Natural killer cell (primary cell): ENCODE measurements at places on chromosomes 7 and 10. TPM values are rescaled to one million over a fixed set of nuclear protein-coding genes. Genes with fewer than 3 reads are reported as not detected.

The C10orf143 gene
- 7.1 TPM for total RNA-seq

The FAM107B gene
- total RNA-seq = 224 TPM

DNA sequence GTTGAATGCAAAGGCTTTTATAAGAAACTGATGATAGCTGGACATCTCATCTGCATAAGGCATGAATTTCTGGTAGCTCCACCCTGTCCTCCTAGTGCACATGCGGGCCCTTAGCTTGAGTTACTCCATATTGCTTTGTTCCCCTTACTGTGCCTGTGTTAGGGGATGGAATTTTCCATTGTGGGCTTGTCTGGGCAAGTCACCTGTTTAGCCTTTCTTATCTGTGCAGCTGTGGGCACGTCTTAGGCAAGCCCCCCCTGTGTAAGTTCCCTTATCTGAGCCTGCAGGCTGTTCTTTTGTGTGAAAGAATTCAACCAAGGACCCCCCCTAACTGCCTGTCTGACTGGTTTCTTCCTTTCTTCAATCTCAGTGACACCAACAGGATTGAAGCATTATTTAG is 14.5 kb upstream of the CROT start:
- H3K27ac ChIP-seq = no peak overlapping the region
- H3K4me1 ChIP-seq = no peaks in the 10 kb centered on the region
- H3K27me3 ChIP-seq = no peaks in the 10 kb centered on the region
- peaks cover 13% of the 10 kb centered on the region for H3K36me3 ChIP-seq

- peak; percentile 7 for DNase-seq
- H3K27ac ChIP-seq = no peak overlapping the region
- no peak overlapping the region for H3K4me3 ChIP-seq
- no peaks in the 10 kb centered on the region for H3K4me1 ChIP-seq
- no peaks in the 10 kb centered on the region for H3K27me3 ChIP-seq
These were observed 244.3 kb downstream of the MTERF1 start for GRCh38 chr7:91636129-91636724.

- no peak overlapping the region for H3K27ac ChIP-seq
- DNase-seq = no peak
- H3K36me3 ChIP-seq = no peaks in the 10 kb centered on the region
- H3K4me1 ChIP-seq = no peaks in the 10 kb centered on the region
These were observed 15.1 kb upstream of the PRLHR start for GRCh38 chr10:118610577-118610976.

GRCh38 chr7:32221056-32221455 is 150.8 kb upstream of the PDE1C start:
- no peaks in the 10 kb centered on the region for H3K4me1 ChIP-seq
- H3K27me3 ChIP-seq = no peaks in the 10 kb centered on the region
- H3K4me3 ChIP-seq = no peak overlapping the region
- no peak overlapping the region for H3K27ac ChIP-seq
- DNase-seq = no peak
- no peaks in the 10 kb centered on the region for H3K36me3 ChIP-seq

- no peaks in the 10 kb centered on the region for H3K36me3 ChIP-seq
- DNase-seq = peak; percentile 34
- no peak overlapping the region for H3K27ac ChIP-seq
- no peaks in the 10 kb centered on the region for H3K27me3 ChIP-seq
- no peak overlapping the region for H3K4me3 ChIP-seq
- H3K4me1 ChIP-seq = peaks cover 32% of the 10 kb centered on the region
These were observed 1.5 kb downstream of the RGS10 start for GRCh38 chr10:119541046-119541445.

The ZNF248 gene
- 5.1 TPM for total RNA-seq

The ZNF804B gene
- total RNA-seq = not detected

DNA sequence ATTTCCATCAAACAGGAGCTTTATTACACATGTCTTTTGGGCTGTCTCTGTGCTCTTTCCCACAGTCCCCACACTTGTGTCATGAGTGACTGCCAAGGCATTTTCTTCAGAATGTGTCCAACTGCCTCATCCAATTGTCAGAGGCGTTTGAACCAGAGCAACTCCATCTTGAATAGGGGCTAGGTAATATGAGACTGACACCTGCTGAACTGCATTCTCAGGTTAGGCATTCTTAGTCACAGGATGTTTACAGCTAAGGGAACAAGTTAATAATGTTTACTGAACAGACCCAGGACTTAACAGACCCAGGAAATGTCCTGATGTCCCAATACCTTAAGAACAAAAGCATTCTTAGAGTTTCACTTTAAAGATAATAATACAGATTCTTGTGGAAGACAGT is 595.5 kb downstream of the REEP3 start:
- no peaks in the 10 kb centered on the region for H3K36me3 ChIP-seq
- no peak for DNase-seq
- no peaks in the 10 kb centered on the region for H3K27me3 ChIP-seq
- H3K4me3 ChIP-seq = no peak overlapping the region
- no peaks in the 10 kb centered on the region for H3K4me1 ChIP-seq
- H3K27ac ChIP-seq = no peak overlapping the region

DNA sequence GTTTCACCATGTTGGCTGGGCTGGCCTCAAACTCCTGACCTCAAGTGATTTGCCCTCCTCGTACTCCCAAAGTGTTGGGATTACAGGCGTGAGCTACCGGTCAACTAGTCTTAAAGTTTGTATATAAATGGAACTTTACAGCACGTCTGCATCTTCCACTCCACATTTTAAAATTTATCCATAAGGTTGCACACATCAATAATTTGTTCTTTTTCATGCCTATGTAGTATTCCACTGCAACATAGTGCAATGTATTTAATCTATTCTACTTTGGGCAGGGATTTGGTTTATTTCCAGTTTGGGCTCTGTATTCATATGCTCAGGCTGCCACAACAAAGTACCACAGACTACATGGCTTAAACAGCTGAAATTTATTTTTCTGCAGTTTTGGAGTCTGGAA is 90.0 kb downstream of the NPTX2 start:
- no peak overlapping the region for H3K4me3 ChIP-seq
- H3K4me1 ChIP-seq = no peaks in the 10 kb centered on the region
- H3K36me3 ChIP-seq = no peaks in the 10 kb centered on the region
- no peak overlapping the region for H3K27ac ChIP-seq

The CDK1 gene
- total RNA-seq = 1.1 TPM

DNA sequence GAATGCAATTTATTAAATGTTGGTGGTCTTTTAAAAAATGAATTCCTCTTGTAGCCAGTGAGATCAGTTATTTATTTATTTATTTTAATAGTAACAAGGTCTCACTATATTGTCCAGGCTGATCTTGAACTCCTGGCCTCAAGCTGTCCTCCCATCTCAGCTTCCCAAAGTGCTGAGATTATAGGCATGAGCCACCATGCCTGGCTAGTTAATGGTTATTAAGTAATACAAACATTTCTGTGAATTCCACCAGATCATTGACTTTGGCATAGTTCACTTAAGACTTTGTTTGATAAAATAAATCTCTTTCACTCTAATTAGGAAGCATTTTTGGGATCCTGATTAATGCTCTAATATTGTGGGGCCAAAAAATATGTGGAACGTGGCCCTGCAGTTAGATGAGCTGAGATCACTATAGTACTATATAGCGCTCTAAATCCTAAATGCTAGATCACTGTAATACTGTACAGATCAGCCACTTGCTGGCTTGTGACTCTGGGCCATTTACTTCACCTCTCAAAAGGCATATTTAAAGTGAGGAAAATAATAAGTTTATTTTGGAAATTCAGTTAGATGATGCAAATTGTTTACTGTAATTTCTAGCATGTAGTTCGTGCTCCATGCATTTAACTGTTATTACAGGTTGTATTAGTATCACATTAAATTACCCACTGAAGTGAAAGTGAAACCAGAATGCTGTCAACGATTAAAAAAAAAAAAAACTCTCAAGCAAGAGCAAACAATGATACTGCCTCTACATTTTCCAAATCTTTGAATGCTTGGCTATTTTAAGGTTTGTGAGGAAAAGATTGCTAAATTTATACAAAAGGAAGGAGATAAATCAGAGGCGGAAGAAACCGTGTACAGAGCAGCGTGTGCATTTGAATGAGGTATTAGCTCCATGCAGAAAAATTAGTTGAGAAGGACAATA is 15.9 kb upstream of the FAS start:
- H3K4me3 ChIP-seq = peak overlapping the region; percentile 56
- peak overlapping the region; percentile 66 for H3K27ac ChIP-seq
- no peaks in the 10 kb centered on the region for H3K36me3 ChIP-seq
- peaks cover 6% of the 10 kb centered on the region for H3K4me1 ChIP-seq
- no peaks in the 10 kb centered on the region for H3K27me3 ChIP-seq
- peak; percentile 63 for DNase-seq
